ENCODE measurements at places on chromosomes 5 and 9.

- no peak for DNase-seq
Observed at GRCh38 chr9:90449213-90449925, 193.3 kb downstream of the DIRAS2 start.

- DNase-seq: peak; percentile 28
Observed at GRCh38 chr9:121997791-121998190, 95.3 kb downstream of the TTLL11 start.

GRCh38 chr9:83062651-83063527 is at the start of gene RASEF:
Gene RASEF (minus strand): TSS chr9:83063142. CDS start chr9:83062867, 275 bp downstream.
- DNase-seq: peak; percentile 53

- DNase-seq: no peak
Observed at GRCh38 chr5:145764325-145764724, 70.8 kb downstream of the PRELID2 start.

- DNase-seq: no peak
Observed at GRCh38 chr5:31918739-31919138, 255.4 kb downstream of the GOLPH3 start.

GRCh38 chr5:138663009-138663408 is 87.8 kb upstream of the HSPA9 start:
- DNase-seq: no peak

- no peak for DNase-seq
Observed at GRCh38 chr5:42894057-42894456, 82.4 kb upstream of the SELENOP start.

GRCh38 chr5:118825226-118825625 is 163.1 kb downstream of the DTWD2 start:
- DNase-seq: no peak

DNA sequence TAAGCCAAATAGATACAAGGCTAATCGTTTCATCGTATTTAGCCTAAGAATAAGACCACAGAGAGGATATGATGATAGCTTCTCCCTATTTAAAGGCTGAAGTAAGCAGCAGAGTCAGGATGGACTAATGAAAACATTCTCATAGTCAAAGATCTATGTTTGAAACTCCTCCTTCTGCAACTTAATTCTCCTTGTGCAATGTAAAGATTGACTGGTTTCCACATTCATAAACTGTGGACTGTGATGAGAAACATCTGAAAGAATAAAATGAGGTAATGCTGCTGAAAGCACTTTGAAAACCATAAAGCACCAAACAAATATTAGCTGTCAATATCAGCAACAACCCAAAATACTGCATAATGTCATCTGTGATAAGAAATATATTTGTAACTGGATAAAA is 361.9 kb downstream of the CSNK1G3 start:
- no peak for DNase-seq

GRCh38 chr5:84568171-84568570 is 183.5 kb upstream of the EDIL3 start:
- no peak for DNase-seq

DNA sequence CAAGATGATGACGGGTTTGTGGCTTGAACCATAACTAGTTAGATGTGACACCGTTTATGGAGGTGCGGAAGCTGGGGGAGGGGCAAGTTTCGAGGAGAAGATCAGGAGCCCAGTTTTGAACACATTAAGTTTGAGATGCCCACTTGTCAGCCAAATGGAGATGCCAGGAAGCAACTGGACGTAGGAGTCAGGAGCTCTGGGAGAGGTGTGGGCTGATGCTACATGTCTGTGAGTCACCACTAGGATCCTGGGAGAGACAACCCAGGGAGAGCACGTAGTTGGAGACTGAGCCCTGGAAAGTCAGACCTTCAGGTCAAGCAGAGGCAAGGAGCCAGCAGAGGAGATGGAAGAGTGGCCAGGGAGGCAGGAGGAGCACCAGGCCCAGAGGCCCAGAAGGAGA is 48.8 kb upstream of the SLC25A51 start:
- DNase-seq: peak; percentile 81

DNA sequence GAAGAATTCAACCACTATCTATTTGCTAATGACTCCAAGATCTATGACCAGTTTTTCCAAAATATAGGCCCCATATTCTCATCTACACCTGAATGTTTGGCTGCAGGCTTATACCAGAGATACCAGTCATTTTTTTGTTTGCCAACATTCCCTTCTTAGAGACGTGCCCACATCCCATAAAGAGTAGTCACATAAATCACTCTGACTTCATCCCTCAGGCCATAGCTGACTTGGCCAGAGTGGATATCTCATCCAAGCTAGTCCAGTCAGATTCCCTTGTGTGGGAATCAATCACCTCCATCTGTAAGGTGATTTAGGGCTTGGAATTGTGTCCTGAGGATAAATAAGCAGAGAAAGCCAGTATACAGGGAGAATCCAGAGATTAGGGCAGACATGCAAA is 124.3 kb upstream of the SLC24A2 start:
- no peak for DNase-seq

DNA sequence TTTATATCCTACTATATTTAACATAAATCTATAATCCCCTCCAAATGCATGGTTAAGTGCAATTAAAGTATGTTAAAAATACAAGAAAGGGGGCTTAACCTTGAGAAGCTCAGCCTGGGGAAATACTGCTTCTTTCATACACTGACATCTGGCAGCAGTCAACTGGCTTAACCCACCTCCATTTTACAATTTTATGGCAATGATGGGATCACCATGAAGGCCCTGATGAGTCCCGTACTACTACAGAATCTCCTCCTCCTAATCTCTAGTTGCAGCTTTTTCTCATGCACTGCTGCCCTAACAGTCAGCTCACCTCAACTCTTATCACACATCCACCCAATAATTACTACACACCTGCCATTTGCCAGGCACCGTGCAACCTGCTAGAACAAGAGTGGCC is 40.9 kb downstream of the ZNF608 start:
- DNase-seq: no peak

GRCh38 chr9:15813076-15813475 is 260.2 kb downstream of the CCDC171 start:
- no peak for DNase-seq

DNA sequence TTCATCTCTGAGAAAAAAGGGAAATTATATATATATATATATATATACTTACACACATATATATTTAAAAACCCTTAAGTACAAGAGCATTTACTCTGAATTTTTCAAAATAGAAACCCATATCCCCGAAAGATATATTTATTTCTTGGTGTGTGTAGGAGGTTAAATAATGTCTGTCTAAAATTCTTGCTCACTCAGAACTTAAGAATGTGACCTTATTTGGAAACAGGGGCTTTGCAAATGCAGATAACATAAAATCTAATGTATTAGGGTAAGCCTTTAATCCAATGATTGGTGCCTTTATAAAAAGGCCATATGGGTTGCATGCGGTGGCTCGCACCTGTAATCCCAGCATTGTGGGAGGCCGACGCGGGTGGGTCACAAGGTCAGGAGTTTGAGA is 517.3 kb upstream of the TLE4 start:
- no peak for DNase-seq

- no peak for DNase-seq
Observed at GRCh38 chr9:132976571-132976970, 1.9 kb upstream of the GFI1B start.

DNA sequence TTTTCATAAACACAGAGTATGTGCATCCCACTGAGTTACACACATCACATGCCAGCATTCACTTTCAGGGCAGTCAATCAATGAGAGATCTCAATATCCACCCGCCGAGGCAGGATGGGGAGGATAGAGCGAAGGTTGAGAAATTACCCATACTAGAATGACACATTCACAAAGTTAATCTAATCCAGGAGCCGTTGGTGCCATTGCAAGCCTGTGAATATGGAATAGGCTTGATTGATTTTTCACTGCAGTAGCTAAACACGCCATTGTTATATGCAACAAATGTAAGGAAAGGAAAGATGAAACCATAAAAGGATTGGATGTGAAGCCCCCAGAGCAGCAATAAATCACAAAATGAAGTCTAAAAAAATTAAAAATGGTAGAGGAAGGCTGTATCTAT is 167.9 kb upstream of the GPR151 start:
- no peak for DNase-seq

GRCh38 chr9:19424176-19424779 is 15.5 kb downstream of the ACER2 start:
- peak; percentile 22 for DNase-seq

- peak; percentile 61 for DNase-seq
Observed at GRCh38 chr5:17235731-17236330, 18.4 kb downstream of the BASP1 start.

GRCh38 chr5:124232515-124232914 is 513.9 kb downstream of the ZNF608 start:
- DNase-seq: no peak

DNA sequence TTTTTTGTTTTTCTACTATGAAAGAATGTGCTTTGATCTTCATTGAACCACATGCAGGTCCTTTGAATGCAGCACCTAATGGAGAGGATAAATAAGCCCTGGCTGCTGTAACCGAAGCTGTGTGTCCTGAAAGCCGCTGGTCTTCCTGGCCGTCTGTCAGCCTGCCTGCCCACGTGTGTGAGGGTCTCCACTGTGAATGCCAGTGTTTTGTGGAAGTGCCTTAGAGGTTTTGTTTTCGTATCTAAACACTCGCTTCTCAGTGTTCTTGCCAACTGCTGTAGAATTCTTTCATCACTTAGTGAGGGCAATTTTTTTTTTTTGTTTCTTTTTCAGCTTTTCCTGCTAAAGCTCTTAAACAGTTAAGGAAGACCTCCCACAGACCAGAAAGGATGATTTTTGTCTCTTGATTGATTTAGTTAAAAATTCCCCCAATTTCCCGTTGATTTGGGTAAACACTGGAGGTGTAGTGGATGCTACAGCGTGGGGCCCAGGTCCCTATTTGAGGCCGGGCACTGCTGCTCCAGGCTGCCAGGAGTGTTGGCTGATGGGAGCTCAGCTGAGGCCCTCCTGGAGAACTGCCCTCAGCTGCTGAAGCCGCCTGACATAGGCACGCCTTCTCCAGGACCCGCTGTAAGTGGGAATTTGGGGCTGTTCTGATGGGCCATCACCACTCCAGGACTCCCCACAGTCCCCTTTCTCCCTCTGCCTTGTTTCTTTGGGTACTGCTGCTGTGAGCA is 29.2 kb upstream of the PTCH1 start:
- DNase-seq: no peak

- no peak for DNase-seq
Observed at GRCh38 chr9:98456156-98456613, 200.7 kb upstream of the TBC1D2 start.

DNA sequence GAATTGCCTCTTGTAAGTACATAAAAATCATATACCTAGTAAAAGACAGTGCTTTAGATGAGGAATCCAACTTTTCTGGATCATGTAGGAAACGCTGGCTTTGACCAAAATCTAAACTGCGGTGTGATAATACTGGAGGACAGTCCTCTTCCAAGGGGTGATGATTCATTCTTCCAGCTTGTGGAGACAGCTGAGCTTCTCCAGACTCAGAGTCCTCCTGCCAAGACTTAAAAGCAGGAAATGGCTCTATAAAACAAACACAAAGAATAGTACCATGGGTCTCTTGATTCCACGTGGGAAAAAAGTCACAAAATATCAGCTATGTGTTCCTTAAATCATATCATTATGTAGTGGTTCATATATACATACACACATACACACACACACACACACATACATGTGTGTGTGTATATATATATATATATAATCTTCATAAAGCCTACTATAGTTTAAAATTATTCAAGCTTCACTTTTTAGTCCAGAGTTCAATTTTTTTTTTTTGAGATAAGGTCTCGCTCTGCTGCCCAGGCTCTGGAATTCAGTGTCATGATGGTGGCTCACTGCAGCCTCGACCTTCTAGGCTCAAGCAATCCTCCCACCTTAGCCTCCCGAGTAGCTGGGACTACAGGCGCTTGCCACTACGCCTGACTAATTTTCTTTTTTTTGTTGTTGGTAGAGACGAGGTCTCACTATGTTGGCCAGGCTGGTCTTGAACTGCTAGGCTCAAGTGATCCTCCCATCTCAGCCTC is 65.0 kb downstream of the PKD2L2 start:
- peak; percentile 97 for DNase-seq

GRCh38 chr5:141711687-141712086 is 29.7 kb upstream of the ARAP3 start:
- no peak for DNase-seq

DNA sequence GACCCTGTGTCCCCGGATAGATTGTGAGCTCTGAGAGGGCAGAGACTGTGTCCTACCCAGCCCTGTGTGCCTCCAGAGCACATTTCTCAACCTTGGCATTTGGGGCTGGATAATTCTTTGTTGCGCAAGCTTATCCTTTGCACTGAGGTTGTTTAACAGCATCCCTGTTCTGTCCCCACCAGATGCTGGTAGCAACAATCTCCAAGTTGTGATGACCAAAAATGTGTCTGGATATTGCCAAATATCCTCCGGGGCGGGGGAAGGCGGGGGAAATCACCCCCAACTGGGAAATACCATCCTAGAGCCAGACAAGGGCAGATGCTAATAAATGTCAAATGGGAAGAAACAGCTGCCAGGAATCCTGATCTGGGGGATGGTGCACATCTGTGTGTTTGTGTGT is 24.0 kb upstream of the TNIP1 start:
- peak; percentile 28 for DNase-seq

DNA sequence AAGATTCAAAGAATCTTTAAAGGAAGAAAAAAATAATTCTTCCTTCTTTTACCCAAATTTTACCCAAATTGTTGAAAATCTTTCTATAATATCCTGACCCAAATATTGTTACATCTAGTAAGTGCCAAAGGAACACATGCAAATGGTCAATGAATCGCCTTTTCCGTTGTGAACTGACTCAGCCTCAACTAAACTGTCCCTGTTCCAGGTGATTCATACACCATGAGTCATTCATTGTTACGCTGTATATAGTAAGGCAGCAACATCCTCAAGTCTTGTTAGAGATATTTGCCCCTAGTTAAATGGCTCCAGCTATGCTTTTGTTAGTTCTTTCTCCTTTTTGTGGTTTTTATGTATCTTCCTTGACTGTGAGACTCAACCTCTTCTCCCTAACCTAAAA is 9.7 kb downstream of the PTGER4 start:
- peak; percentile 92 for DNase-seq

- DNase-seq: no peak
Observed at GRCh38 chr9:136309101-136309801, 5.4 kb upstream of the CCDC187 start.

DNA sequence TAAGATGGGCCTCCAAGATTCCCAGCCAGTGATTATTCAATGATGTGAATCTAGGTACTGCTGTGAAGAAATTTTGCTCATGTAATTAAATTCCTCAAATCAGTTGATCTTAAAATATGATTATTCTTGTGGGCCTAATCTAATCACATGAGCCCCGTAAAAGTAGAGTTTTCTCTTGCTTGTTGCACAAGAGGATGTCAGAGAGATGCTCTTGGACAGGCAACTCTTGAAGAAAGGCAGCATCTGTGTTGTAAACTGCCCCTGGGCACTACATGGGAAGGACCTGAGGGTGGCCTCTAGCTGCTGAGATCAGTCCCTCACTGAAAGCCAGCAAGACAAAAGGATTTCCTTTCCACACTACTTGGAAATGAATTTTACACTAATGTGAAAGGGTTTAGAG is 132.9 kb downstream of the TRPM3 start:
- no peak for DNase-seq

DNA sequence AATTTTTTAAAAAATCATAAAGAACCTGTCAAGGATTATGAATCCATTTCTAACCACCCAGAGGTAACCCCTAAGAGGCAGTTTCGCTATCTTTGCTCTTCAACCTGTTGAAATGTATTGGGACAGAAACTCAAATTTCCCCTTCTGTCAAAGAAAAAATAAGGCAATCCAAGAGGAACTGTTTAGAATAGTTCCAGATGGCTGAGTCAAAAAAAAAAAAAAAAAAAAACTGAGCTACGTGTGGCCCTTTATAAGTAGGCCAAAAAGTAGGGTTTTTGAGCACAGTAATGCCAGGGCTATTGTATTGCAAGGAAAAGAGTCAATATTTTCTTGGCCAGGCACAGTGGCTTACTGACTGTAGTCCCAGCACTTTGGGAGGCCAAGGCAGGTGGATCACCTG is 94.9 kb downstream of the RAD23B start:
- DNase-seq: no peak

All from mesenchymal stem cell (in vitro differentiated cells and primary cell).